ENCODE measurements at places on chromosomes 4 and X. TPM values are rescaled to one million over a fixed set of nuclear protein-coding genes. Genes with fewer than 3 reads are reported as not detected.
A peak's percentile ranks its signal among the peaks of the same experiment; 100 is the strongest.

DNA sequence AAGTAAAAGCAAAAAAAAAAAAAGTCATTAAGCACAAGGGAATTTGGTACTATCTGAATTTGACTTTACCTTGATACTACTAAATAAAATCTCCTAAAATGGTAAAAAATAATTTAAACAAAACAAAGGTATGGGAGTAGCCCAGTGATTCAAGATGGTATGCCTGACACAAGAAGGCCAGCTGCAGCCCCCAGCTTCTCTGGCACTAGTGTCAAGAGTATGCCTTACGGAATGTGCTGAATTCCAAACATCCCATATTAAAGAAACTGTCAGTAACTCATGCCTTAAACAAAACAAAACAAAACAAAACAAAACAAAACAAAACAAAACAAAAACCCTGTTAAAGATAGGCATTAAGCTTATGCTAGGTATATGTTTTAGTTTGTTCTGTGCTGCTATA, 80.8 kb downstream of the RASL11B start:
- H3K4me1 ChIP-seq, result no peaks in the 10 kb centered on the region
- no peak overlapping the region for H3K4me3 ChIP-seq
- H3K27ac ChIP-seq, result no peak overlapping the region
- H3K27me3 ChIP-seq, result no peaks in the 10 kb centered on the region

DNA sequence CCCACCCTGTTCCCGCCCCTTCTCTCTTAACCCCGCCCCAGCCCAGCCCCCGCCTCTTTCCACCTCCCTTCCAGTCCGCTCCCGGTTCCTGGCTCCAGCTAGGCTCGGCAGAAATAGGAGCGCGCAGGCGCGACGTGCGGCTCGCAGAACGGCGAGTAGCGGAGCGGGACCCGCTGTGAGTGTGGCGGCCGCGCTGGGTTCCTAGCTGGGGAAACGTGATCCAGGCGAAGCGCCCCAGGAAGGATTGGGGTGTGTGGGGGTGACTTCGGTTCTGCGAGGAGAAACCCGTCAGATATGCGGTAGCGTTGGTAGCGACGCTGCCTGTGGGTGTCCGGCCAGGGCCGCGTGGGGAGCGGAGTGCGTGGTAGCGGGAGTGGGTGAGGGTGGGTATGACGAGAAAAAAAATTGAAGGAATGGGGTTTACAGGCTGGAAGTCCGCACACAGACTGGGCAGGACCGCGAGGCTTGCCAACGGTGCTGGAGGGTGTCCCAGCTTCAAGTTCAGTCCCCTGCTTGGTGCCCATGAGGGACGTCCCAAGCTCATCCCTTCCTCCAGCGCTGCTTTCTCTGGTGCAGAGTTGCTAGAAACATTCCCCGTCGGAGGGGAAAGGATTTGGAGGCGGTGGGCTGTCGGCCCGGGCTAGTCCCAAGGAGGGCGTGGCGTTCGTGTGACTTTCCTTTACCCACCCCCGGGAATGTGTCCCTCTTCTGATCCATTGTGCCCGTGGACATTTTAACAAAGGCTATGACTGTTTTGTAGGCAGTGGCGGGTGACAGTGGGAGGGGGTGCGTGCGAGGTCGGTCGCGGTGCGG, at the start of gene PRRG1:
Gene PRRG1, plus strand, starts transcription at position 144 of the 813 bp plus-strand sequence. CDS start 56,886 bp downstream, outside the sequence.
- H3K27me3 ChIP-seq, result no peaks in the 10 kb centered on the region
- H3K4me3 ChIP-seq, result peak within 1 kb of the TSS; percentile 51
- no peaks in the 10 kb centered on the region for H3K36me3 ChIP-seq
- peaks cover 13% of the 10 kb centered on the region for H3K4me1 ChIP-seq
- H3K27ac ChIP-seq, result peak within 1 kb of the TSS; percentile 75

GRCh38 chr4:149409555-149409962, 406.1 kb downstream of the IQCM start:
- H3K27ac ChIP-seq, result no peak overlapping the region
- no peak overlapping the region for H3K4me3 ChIP-seq
- peaks cover 9% of the 10 kb centered on the region for H3K4me1 ChIP-seq
- no peaks in the 10 kb centered on the region for H3K36me3 ChIP-seq

The COL4A6 gene
- total RNA-seq, result 2.8 TPM

DNA sequence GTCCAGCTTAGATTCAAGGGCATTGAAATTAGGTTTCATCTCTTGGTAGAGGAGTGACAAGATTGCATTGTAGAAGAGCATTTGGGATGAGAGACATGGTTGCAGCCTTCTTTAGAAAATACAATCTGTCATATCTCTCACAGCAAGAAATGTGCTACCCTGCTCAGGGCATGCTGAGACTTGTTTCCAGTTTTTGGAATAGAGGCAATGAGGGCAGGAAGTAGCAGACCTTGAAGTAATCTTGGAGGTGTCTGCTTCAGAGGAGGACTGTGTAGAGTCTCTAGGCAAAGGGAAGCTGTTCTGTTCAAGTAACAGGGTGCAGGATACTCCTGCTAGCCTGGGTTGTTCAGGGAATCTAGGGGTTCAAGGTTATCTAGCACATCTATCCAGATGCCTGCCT, 116.1 kb upstream of the ZNF827 start:
- H3K27me3 ChIP-seq, result no peaks in the 10 kb centered on the region
- no peak for DNase-seq
- H3K36me3 ChIP-seq, result no peaks in the 10 kb centered on the region
- no peak overlapping the region for H3K27ac ChIP-seq

Measured in esophagus squamous epithelium (tissue), 5 donors.